ENCODE measurements at places on chromosomes 3 and 15.

DNA sequence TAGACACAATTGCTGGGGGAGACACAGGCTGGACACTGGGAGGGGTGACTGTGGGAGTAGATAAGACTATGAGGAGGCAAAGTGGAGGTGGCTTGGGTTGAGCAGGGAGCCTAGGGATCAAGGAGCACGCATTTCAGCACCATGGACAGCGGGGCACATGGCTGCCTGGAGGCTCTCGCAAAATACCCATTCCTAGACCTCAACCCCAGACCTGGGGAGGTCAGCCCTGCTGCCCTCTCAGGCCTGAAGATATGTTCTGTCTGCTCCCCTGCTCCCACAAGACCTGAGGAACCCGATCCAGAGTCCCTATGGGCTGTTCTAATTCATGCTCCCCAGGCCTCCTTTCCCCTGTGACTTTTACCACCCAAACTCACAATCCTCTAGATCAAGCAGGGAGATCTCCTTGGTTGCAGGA lies 16.0 kb upstream of the CPEB1 start:
- peak; percentile 24 for DNase-seq

GRCh38 chr3:10748040-10748439 lies 68.0 kb upstream of the SLC6A11 start:
- DNase-seq: no peak

GRCh38 chr3:151859233-151859673 lies 14.2 kb upstream of the SUCNR1 start:
- no peak for DNase-seq

DNA sequence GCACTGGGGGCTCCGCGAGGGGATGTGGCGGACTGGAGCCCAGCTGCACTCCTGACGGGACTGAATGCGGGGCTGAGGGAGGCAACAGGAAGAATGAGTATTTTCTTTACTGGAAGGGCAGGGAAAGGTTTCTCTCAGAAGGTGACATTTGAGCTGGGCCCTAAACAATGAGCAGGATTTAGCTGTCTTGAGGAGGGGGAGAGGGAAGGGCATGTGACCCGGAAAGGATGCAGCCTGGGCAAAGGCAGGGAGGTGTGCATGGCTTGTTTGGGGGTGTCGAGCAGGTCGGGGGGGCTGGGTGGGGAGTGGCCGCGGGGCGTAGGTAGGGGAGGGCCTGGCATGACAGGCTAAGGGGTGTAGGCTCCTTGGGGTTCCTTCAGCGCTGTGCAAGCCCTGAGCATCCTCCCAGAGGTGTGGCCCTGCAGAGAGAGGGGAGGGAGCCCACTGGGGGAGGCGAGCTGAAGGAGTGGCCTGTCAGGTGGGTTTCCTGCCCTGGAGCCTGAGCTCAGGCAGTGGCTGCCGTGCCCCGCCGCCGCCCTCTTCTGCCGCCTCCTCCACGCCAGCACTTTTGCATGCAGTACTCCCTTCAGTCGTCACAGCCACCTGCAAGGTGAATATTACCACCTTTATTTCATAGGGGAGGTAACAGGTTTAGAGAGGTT lies 17.2 kb upstream of the ANKDD1A start:
- peak; percentile 85 for DNase-seq

DNA sequence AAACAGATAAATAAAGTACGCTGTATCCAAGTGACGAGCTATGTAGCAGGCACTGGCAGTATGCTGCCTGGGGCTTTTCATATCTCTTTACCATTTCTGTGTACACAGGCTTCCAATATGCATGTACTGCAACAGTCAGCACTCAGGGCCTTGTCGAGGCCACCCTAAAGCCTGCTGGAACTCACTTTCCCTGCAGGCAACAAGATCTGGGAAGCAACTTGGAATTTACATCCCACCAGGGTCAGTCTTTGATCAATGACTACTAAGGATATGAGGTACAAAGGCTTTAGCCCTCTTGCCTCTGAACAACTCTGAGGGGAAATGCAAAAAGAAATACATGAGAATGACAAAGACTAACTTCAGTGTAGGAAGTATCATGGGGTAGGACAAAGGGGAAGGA lies 101.8 kb upstream of the ARL6 start:
- DNase-seq: no peak

DNA sequence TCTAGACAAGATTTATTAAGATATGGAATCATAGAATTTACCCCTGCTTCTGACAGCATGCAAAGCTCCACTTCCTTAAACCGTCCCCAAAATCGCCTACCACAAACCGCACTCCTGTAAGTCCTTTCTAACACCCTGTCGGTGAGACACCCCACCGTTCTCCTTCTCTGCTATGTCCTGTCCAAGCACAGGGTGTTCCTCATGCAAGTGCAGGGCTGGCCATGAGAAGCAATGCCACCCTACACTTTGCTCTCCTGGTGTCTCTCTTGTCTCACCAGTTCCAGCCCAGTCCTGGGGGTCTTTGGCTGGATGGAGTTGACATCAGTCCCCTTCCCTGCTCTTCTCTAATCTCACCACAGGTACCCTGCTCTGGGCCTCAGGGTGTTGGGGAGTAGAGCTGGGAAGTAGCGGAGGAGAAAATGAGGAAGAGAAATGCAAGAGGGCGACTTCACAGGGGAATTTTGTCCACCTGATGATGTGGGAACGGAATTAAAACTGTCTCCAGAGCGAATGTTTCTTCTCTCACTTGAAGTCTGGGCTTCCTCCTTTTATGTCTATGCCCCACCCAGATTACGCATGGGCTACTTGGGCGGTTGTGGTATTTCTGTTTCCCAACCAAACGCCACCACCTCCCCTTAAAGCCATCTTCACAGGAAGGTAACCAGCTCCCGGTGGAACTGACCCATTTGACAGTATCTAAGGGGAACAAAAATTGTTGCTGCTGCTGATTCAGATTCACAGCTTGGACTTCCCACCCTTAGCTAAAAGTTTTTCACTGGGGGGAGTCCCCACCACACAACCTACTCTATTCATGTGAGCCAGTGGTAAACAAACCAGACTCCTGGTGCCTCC lies 49.9 kb downstream of the CASR start:
- DNase-seq: peak; percentile 12

GRCh38 chr3:57160765-57161538 lies 4.2 kb downstream of the IL17RD start:
- DNase-seq: no peak

DNA sequence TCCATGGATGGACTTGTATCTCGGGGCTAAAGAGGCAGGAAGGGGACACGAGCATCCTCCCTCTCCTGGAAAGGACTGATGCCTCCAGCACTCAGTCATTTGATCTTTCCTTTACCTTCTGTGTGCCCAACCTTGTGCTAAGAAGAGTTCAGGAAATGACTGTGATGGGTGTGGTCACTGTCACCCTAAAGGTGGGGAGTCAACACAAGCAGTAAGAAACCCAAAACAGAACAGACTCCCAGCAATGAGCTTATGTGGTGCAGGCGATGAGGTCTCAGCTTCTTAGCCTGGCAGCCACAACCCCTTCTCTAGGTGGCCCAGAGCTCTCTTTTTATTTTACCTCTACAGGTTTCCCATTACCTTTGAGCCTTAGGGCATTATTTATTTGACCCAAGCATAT lies 3.8 kb downstream of the MPI start:
- DNase-seq: peak; percentile 87

DNA sequence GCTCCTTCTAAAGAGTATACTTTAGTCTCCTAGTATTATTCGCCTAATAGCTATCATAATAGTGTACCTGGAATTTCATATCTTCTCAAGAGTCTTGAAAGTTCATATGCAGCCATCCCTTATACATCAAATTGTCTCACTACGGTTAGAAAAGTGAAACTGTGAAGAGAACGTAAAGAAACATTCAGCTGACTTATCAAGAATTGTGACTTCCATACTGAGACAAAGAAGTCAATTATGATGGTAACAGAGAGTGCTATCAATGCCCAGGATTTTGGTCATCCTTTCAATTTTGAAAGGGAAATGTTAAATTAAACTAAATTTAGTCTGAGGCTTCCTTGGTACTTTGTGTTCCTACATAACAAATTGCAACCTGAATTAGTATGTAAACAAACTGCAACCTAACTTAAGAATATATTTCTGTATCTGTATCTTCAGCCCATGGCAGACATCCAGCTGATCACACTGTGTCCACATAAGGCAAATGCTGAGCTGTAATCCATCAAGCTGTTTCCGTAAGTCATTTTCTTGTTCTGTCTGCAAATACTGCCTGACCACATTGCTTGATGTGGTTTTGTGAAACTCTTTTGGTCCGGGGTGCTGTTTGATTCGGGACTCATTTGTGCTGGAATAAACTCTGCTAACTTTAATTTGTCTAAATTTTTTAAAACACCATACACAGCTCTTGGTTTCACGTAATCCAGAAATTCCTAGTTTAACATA lies 469.6 kb downstream of the SI start:
- DNase-seq: no peak

- DNase-seq: no peak
These were observed 69.7 kb downstream of the FMN1 start for GRCh38 chr15:33124811-33125210.

GRCh38 chr3:76585794-76586392 lies 454.0 kb upstream of the ROBO2 start:
- no peak for DNase-seq

Data from T-helper 2 cell (primary cell).